ENCODE measurements at places on chromosomes 11 and 22.
A peak's percentile ranks its signal among the peaks of the same experiment; 100 is the strongest.

- DNase-seq: no peak
Measured at GRCh38 chr11:31450841-31451240, 58.6 kb downstream of the IMMP1L start.

DNA sequence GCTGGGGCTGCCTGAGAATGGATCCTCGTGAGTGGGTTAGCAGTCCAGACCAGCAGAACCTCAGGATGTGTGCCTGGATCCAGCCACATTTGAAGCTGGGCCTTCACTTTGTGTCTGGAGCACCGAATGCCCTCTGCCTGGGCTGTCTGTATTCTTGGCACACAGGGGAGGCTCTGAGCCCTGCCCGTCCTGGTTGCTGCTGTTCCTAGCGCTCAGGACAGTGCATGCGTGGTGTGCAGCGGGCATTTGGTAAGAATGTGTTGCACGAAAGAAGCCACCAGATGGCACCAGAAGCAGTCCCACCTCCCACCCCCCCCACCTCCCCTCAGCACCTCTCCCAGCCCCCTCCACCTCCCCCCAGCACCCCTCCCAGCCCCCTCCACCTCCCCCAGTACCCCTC, 4.1 kb upstream of the MAPK11 start:
- DNase-seq: peak; percentile 12

DNA sequence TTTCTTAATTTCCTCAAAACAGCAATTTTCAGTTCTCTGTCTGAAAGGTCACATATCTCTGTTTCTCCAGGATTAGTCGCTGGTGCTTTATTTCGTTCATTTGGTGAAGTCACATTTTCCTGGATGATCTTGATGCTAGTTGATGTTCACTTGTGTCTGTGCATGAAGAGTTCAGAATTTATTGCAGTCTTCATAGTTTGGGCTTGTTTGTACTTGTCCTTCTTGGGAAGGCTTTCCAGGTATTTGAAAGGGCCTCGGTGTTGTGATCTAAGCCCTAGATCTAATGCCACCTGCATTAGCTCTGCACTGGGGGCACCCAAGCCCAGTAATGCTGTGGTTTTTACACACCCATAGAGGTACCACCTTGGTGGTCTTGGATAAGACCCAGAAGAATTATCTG, 228.9 kb downstream of the GUCY1A2 start:
- no peak for DNase-seq

GRCh38 chr11:92413757-92414513, 189.3 kb downstream of the FAT3 start:
- no peak for DNase-seq

DNA sequence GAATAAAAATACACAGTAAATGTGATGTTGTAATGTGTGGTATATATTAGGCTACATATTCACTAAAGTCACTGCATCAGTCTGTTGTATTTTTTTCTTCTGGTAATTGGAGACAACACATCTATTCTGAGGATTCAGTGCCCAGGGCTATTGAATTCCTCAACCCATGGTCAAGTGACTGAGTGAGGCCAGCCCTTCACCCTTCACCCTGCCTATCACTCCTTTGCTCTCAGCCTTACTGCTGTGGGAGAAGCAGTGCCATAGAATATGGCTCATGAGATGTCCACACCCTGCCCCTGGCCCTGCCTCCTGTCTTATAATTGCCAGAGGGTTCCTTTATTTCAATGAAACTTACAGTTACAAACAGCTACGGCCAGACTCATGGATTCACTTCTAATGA, 295.6 kb downstream of the NTM start:
- no peak for DNase-seq

DNA sequence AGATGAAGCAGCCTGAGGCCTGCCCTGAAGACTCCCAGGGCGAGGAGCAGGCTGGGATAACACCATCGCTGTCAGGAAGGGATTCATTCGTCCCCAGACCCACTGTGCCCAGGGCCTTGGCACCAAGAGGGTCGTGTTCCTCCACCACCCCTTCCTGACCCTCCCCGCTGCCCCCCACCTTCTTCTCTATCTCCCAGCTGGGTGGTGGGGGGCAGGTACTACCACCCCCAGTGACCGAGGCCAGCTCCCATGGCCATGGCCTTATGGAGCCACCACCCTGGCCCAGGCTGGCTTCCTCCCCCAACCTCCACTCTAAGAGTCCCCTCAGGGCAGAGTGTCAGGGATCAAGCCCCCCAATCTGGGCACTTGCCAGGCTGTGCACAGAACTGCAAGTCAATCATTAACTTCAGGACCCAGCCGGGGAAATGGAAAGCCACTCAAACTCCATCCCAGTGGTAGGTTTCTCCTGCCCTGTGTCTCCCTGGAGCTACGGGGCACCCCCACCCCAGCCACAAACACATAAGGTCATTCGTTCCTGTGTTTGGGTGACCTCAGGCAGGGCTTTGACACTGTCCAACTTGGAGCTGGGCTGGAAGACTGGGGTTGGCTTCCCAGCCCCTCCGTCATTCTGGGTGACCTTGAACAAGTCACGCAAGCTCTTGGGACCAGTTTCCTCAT, 33.3 kb upstream of the WNT11 start:
- DNase-seq: no peak

GRCh38 chr11:8282631-8283030, 19.0 kb upstream of the LMO1 start:
- DNase-seq: no peak

DNA sequence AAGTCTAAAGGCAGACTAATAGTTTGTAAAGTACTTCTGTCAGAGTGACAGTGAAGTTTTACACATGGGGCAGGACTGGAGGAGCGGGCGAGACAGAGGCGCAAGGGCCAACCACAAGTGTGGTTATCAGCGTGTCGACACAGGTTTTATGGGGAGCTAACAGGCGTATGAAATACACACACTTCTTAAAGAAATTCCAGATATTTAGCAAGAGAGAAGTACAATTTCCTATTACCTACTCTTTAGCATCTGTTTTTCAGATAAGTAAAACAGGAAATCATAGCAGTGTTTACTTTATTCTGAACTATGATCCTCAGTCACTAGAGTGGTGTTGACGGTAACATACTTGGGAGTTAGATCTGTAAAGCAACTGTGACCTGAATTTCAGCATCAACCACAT, 22.5 kb downstream of the VSIG10L2 start:
- no peak for DNase-seq

GRCh38 chr11:121482231-121483129, 29.7 kb upstream of the SORL1-AS1 start:
- DNase-seq: no peak

GRCh38 chr11:65427691-65428577, 5.3 kb downstream of the NEAT1 start:
- DNase-seq: peak; percentile 70

GRCh38 chr11:64436000-64436399, 77.0 kb downstream of the RPS6KA4 start:
- no peak for DNase-seq

GRCh38 chr11:110856996-110857812, 145.0 kb upstream of the ARHGAP20 start:
- DNase-seq: no peak

DNA sequence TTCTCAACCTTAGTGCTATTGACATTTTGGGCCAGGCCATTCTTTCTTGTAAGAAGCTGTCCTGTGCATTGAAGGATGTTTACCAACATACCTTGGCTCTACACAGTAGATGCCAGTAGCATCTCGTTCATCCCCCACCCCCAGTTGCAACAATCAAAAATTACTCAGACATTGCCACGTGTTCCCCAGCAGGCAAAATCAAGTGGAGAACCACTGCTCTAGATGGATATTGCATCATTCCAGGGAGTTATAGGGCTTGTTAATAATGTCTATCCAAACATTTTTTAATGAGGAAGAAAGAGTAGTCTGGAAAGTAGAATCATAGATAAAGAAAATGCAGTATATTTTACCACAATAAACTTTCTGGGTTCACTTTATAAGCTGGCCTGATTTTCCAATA, 64.1 kb downstream of the PRMT3 start:
- no peak for DNase-seq

DNA sequence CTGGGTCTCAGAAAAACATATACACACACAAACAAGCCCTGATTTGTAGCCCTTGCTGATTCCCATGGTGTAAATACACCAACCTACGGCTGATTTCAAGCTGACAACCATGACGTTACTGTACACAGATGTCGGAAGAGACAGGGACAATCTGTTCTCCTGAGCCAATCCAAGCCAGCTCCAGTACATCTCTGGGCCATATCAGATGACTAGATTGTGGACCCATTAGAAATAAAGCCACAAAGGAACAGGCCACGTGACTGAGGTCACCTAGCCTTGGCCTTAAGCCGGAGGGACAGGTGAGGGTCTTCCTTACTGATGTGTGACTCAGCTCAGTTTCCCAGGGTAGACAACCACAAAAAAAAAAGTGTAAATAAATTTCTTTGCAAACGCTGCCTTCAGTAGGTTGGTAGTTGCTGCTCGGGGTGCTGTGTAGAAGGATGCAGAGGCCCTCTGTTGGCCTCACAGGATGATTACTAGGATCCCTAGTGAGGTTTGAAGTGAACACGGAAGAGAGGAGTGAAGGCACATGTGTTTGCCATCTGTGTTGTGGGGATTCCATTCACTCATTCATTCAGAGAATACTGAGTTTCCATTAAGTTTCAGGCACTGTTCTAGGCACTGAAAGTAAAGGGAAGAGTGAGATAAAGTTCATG, 99.0 kb upstream of the LARGE1 start:
- no peak for DNase-seq

- no peak for DNase-seq
Measured at GRCh38 chr11:21965221-21965620, 227.7 kb upstream of the ANO5 start.

DNA sequence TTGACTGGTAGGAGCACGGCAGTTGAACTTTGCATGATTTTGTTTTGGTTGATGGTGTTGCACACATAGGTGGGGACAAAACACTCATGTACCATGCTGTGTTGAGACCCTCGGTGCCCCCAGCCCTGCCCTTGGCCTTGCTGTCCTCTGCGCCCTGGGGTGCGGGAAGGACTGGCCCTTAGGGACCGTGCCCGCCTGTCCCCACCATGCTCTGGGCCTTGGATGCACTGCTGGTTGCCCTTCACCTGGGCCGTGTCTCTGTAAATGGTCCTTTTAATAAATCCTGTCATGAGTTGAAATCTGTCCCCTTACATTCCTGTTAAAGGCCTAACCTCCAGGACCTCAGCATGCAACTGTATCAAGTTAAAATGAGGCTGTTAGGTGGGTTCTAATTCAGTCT, 102.3 kb upstream of the ANO1 start:
- no peak for DNase-seq

DNA sequence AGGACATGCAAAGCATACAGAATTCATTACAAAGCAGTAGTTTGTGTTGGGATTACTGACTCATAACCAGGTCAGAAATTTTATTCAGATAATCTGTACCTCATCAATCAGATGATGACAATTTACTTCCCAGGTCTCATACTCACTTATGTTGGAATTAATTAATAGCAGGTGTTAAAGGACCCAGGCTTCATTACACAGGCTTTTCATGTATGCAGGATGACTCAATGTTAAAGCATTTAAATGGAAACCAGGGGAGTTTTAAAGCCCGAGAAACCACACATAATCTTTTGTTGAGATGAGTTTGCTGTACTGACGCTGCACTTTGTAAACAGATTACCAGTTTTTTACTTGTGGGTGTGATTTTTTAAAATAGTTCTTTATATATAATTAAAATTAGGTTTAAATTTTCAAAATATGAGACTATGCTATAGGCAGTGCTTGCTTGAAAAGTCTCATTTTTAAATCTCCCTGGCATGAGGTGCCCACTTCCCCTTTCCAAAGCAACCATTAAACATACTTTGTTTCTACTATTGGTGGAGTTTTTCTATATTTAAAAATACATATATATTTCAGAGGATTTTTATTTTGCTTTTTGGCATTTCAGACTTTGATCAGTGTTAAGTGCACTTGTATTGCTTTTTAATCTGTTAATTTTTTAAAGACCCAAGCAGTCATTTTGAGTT, 41.0 kb downstream of the CEP57 start:
- no peak for DNase-seq

- no peak for DNase-seq
Measured at GRCh38 chr11:12287374-12288211, 89.8 kb upstream of the PARVA start.

GRCh38 chr11:117479372-117479771, 151.7 kb downstream of the CEP164 start:
- no peak for DNase-seq

- peak; percentile 81 for DNase-seq
Measured at GRCh38 chr11:910589-911030, at the start of gene CHID1. Gene CHID1 (minus strand): TSS chr11:910810. CDS start chr11:904816, 5,994 bp downstream.

- DNase-seq: no peak
Measured at GRCh38 chr11:61542024-61542461, 33.5 kb downstream of the LRRC10B start.

- no peak for DNase-seq
Measured at GRCh38 chr11:68994894-68995285, 14.1 kb upstream of the MRGPRD start.

- DNase-seq: no peak
Measured at GRCh38 chr11:17770917-17771316, 36.3 kb downstream of the KCNC1 start.

DNA sequence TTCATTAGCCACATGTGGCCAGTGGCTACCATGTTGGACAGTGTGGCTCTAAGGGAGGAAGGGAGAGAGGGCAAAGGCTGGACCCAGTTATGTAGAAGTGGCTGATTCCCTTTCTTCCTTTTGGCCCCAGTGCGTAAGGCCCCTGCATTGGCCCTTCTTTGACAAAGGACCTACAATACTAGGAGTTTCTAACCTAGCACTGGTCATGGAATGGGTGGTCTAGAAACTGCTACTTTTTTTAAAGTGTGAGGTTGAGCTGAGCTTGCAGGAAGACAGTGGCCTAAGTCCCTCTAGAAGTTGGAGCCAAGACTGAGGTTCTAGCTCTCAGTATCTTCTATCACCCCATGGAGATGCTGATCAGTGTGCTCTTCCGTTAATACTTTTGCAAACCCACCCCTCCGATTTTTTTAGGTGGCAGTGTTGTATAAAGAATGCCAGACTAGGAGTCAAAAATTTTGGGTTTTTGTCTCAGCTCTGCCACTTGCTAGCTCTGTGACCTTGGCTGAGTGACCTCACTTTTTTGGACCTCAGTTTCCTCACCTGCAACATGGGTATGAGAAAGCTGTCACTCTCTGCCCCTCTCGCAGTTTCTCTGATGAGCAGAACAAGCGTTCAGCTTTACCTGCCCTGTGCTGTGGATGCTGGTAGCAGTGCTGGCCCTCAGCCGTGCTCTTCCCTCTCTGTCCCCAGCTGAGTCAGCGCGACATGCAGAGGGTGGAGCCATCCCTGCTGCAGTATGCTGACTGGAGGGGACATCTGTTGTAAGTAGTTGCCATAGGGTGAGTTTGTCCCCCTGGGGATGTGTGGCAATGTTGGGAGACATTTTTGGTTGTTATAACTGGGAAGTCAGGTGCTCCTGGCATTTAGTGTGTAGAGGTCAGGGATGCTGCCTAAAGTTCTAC, 6.9 kb downstream of the ACCS start:
- DNase-seq: no peak

GRCh38 chr11:104907521-104908185, 9.4 kb upstream of the CASP12 start:
- no peak for DNase-seq

DNA sequence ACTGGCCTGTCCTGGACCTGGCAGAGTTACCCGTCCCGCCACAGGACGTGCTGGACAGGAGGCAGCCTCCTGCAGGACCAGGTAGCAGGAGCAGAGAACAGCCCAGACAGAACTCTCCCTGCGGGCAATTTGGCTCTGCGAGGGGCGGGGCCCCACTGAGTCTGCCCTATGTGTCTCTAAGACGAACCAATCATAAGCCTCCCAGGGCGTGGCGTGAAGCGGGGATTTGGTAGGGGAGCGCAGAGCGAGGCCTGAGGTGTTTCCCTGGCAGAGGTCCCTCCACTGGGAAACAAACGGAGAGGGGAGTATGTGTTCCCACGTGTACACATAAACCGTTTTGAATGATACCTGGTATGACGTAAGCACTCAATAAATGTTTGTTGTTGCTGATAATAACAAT, 7.4 kb downstream of the CD82 start:
- DNase-seq: peak; percentile 71

GRCh38 chr11:106014620-106015019, 7.4 kb downstream of the MSANTD4 start:
- DNase-seq: no peak

Measured in hematopoietic multipotent progenitor cell treated with erythropoietin and hydrocortisone succinate and interleukin-3 and kit ligand, for 15 days (in vitro differentiated cells).